CD4-positive, alpha-beta T cell treated with Interleukin-6 for 4 hours (primary cell): ENCODE measurements at places on chromosomes 7 and 10.
A peak's percentile ranks its signal among the peaks of the same experiment; 100 is the strongest.

GRCh38 chr10:3014968-3015367, 52.4 kb upstream of the PFKP start:
- no peak for DNase-seq

GRCh38 chr7:1027242-1028043, 16.9 kb upstream of the GPR146 start:
- DNase-seq = no peak

GRCh38 chr10:101224060-101224909, 5.0 kb downstream of the LBX1 start:
- DNase-seq = no peak

DNA sequence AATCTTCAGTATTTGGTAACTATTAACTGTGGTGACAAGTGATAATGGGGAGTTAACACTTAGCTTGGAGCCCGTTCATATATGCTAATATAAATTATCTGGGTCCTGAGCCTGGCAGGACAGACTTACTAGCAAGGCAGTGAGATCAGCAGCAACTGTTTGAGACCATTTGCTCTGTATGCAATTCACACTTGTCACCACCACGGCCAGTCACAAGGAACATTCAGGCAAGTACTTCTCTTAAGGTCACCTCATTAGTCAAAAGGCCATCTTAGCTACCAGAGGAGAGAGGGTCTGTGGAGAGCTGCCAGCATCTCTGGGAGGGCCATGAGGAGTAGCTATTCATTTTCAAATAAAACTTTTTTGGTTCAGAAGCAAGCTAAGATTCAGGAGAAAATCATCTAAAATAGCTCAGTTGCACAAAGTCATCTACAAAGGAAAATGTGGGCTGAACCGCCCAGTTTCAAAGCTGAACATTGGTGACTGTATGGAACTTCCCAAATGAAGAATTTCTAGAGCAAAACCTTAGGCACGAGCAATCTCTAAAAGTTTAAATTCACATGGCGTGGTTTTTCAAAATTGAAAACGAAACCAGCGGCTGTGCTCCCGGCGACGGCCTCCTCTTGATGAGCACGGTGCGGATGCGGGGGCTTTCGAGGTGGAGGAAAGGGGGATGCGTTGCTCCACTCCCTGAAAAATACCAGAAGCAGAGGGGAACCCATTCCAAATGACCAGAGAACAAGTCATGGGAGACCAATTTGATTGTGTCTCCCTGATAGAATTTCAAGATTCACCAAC, 233.5 kb upstream of the MGMT start:
- no peak for DNase-seq

- DNase-seq = no peak
These were observed 211.7 kb downstream of the DKK1 start for GRCh38 chr10:52525761-52526160.

DNA sequence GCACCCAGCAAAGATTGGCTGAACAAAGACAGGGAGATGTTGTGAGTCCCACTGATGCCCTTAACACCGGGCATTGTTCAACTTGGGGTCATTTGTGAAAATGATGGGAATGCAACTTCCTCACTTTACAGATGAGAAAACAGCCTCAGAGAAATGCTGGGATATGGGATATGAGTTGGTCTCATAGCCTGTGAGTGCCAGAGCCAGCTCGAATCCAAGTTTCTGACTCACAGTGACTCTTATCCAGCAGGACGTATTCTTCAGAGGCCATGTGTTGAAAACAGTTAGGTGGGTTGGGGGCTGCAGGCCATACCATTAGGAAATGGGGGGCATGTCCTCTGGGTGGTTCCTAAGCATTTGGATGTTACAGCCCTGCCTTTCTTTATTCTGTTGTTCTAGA, 45.2 kb downstream of the KIAA1217 start:
- no peak for DNase-seq

DNA sequence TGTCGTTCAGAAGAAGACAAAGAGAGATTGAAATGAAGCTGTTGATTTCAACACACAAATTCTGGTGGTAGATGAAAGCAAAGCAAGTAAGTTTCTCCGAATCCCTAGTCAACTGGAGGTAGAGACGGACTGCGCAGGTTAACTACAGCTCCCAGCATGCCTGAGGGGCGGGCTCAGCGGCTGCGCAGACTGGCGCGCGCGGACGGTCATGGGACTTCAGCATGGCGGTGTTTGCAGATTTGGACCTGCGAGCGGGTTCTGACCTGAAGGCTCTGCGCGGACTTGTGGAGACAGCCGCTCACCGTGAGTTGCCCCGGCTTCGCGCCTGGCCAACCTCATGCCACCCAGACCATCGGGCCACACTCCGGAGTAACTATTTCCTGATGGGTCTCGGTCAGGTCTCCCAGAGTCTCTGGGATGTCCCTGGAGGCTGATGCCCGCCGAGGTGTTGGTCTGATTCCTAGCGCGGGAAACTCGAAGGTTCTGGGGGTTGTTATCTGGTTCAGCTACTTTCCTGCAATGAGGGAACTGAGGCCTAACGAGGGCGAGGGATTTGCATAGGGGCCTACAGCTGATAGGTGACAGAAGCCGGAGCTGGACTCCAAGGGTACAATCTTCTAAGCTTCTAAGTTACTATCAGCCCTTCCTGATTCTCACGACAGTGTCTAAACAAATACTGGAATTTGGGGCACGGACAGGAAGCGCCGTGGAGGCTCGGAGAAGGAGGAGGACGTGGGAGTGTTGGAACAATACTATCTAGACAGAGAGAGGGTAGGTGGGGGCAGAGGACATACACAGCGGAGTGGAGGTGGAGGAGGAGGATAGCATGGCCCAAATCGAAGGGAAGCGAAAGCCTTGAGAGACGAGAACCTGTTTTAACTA, at the start of gene RPP30:
TSS of gene RPP30 (plus strand) at position 209 of the 882 bp plus-strand sequence. CDS start at position 222, 13 bp downstream.
- DNase-seq = peak; percentile 79

DNA sequence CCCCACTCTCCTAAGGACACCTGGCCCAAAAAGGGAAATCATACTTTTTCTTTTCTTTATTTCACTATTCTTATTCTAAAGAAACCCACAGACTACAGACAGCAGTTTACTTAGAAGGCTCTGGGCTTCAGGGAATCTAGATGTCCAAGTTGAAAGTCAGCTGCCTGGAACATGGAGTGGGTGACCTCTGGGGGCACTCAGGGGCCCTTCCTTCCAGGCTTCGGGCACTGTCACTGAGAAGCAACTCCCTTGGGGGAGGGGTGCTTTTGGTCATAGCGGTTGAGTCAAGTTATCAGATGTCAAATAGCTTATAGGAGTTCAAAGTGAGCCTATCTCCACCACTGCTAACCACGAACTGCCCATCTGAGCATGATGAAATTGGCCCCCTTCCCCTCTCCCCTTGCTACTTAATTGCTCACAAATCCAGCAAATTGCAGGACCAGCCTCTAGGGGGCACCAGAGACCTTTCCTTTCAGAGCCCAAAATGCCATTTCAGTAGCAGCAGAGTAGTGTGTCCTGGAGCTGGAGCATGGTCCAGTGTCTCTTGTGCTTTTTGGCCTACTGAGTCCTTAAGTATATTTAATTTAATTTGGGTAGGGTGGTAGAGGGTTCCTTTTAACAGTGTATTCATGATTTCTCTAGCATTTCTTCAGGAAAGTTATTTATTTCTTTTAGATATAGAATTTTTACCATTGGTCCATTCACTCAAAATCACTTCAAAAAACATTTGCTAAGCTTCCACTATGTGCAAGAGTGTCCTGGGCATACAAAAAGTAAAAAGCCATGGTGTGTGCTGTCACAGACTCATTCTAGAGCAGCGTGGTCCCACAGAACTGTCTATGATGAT, 463.8 kb downstream of the KCNMA1 start:
- DNase-seq = peak; percentile 60

DNA sequence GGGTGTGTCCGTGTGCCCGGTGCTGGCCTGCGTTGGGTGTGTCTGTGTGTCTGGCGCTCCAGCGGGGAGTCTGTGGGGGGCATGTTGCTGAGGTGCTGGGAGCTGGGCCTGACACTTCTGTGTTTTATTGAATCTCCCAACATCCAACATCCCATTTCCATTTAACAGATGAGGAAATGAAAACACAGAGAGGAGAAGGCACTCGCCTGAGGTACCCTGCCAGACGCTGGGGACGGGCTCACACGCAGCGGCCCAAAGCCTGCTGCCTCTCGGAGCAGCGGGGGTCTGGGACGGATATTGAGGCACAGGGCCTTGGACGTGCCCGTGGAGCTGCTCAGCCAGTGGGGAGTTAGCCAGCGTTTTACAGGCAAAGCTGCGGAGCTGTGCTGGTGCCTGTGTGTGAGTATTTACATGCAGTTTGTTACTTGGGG, 133.9 kb downstream of the DNAJB6 start:
- DNase-seq = no peak

DNA sequence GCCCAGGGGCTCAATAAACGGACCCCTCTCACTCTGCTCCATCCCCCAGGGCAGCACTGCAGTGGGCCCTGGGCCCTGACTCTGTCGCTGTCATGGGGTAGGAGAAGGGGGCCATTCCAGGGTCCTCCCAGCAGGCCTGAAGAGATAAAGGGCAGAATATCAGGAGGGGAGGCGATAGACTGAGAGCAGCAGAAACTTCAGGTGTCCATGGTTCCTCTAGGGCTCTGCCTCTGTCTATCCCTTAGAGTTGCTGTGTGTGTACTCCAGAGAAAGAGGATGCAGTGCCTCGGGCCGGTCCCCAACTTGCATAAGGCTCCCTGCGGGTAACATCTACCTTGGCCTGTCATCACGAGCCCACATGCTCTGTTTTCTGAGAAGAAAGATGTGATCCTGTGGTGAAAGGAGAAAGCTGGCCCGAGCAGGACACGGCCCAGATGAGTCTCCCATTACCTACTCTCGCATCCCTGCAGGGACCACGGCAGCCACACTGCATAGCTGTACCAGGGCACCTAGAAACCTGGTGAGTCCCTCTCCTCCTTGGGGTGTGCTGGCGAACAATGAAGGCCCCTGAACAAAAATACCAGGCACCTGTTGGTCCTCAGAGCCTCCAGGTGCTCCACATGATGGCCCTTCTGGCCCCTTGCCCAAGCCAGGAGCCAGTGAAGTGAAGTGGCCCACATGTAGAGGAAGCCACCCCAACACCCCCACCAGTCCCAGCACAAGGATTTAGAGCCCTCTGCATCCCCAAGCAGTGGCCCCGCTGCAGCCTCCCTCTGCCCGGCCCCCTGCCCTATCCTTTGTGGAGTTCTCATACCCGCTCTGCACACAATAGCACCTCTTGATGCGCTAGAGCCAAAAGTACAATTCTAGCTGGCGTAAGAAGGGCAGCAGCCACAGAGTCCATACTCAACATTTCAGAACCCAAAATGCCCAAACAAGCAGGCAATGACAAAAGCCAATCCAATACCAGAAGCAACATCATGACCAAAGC, 106.8 kb downstream of the ARHGAP22 start:
- DNase-seq = no peak

GRCh38 chr10:96208271-96208670, 63.1 kb downstream of the BLNK start:
- no peak for DNase-seq

DNA sequence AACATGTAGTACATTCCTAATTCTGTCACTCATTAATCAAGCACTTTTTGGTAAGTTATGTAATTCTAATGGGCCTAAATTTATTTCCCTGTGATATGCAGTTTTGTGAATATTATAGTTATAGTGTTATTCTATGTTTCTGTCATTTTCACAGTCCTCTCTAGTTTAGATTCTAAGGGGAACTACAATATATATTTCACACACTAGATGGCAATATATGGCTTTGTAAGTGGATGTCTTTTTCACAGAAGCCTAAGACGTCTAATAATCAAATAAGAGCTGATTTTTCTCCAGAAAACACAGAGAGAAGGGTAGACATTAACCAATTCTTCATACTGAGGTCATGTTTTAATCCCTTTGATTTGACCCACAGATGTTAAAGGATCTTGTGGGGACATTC, 18.0 kb downstream of the RNLS start:
- DNase-seq = no peak

- no peak for DNase-seq
These were observed 306.6 kb downstream of the WDR37 start for GRCh38 chr10:1362589-1363445.

GRCh38 chr7:107994421-107995030, 8.4 kb downstream of the LAMB1 start:
- no peak for DNase-seq

DNA sequence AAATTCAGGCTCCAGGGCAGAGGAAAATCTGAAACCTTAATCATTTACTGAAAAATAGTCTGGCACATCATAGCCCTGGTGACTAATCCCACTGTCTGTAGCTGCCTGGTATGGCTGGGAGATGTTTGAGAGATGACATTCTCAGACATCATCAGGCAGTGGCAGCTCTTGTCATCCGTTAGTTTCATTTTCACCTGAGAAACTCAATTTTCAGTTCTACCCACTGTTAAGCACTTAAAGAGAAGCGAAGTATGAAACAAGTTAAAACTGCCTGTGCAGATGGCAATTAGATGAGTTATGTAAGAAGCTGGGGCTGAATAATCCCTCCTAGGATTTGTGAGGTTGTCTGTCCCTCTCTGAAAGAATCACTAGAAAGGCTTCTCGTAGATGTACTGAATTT, 150.2 kb downstream of the NSUN6 start:
- no peak for DNase-seq

GRCh38 chr7:125355899-125356298, 426.3 kb upstream of the POT1 start:
- no peak for DNase-seq

DNA sequence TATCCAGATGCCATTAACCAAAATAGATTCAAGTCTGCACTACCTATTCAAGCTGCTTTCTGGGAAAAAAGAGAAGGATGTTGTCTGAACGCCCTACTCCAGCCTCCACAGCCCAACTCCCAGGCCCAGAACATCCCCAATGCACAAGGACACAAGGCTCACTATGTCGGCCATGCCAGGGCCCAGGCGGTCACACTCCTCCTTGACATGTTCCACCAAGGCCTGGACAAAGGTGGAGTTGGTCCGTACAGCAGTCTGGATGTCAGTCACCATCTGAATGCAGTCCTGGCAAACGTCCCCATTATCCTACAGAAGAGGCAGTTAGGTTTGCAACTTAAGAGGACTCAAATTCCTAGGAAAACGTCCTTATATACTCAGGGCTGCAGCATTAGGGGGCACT, 23.2 kb downstream of the PSAP start:
- no peak for DNase-seq

DNA sequence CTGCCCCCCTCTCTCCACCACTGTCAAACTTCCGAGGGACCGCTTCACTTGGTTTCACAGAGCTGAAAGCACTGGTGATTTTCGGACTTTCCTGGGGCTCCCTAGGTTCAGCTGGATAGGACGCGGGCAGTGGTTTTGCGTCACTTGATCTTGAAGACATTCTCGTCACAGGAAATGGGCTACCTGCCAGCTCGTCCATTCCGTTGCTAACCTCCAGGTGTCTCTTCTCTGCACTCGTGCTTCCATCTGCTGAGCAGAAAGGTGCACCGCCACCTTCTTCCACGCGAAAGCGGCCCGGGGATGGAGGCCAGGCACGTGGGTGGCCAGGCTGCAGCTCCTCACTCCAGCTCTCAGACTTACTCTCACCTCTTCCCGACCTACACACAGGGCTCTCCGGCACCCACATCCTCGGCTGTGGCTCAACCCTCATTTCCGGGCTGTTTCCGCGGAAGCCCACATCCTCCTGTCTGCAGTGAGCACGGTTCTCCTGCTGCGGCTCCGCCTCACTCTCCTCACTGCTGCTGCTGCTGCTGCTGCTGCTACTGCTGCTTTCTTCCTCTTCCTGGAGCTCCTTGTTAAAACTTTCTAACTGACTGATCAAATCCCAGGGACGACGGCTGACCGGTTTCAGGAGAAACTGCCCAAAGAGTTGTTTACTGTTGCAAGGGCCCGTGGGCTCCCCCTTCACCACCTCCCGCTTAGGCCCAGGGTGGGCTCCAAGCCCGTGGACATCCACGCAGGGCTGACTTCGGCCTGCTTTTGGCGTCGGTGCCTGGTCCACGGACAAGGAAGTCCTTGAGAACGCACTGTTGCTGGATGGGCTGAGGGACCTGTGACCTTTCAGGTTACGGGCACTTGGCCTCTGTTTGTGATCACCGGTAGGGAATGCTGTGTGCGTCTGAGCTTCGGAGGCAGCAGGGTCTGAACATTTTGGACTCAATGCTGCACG, 32.1 kb downstream of the JCAD start:
- DNase-seq = peak; percentile 85
